ENCODE measurements at places on chromosomes 3 and 15.

GRCh38 chr3:123330441-123330991 is 118.4 kb downstream of the ADCY5 start:
- no peak for DNase-seq

DNA sequence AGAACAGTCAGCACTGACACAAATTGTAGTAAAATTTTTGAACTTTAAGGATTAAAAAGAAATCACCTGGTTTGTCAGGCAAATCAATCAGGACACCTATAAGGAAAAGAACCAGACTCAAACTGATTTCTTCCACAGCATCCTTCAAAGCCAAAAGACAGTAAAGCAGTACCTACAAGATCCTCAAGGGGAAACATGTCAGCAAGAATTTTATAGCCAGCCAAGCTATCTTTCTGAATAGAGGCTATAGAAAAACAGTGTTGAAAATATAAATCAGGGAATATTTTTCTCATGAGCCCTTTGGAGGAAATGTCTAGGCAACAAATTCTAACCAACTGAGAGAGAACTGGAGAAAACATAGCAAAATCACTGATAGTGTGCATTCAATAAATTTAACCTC is 301.4 kb upstream of the UBE2E2 start:
- no peak for DNase-seq

DNA sequence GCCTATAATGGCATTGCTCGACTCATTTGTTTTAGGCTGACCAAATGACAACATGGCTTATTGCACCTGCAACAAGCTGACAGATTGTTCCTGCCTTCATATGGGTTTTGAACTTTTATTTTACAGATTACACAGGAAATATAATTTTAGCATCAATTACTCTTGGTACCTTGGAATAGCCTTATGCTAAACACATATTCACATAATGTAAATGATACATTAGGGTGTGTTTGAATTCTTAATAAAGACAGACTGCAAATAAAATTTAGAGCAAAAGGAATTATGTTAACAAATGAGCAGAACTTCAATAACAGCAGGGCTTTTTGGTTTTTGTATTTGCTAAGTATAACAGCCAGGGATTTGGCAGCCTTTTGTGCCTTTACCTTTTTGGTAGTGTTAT is 51.9 kb upstream of the TMC3 start:
- no peak for DNase-seq

DNA sequence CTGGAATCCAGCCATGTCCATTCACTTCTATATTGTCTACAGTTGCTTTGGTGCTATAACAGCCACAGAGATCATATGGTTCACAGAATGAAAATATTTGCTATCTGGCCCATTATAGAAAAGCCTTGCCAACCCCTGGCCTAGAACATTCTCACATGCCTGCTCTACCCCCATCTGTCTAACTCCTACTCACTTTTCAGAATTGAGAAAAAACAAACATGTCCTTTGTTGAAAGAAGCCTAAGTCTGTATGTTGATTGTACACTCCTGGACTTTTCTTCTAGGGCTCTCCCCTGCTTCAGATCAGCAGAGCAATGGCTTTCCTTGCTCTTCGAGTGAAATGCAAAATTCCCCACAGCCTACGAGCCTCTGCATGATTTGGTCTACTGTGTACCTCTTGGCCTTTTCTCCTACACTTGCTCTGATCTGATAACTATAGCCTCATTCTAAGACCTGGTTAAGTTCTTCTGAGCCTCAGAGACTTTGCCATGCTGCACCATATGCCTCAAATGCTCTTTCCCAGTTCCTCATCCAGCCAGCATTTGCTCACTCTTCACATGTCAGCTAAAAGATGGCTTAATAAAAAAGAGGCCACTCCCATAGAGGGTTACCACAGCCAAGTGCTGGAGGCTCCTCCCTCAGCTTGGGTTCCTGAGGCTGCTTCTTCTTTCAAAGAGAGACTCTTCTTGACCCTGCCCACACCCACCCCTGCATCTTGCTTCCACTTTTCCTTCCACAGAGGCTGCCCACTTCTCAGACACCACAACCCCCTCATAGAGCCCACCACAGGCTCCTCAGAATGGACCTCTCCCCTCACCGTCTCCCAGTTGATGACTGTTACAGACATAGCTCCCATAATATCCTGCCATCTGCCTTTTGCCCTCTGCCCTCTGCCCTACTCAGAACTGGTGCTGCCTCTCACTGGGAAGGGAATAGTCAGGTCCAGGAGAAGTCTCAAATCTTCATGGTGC is 22.9 kb upstream of the DCLK3 start:
- DNase-seq = no peak

DNA sequence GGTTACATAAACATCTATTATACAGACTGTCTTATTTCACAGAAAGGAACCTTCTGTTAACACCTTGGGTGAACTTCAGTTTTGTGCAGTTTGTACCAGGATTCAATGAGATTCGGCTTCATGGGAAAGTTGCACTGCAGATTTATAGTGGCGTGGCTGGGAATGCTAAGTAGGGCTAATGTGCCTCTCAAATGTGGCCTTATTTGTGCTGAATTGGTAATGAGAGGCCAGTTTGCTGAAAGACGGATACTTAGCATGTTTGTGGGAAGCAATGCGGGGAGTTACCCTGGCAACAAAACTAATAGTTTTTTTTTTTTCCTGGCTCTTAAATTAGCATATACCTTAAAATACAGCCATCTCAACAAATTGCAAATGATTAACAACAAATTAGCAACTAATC is 28.6 kb upstream of the CEMIP start:
- no peak for DNase-seq

DNA sequence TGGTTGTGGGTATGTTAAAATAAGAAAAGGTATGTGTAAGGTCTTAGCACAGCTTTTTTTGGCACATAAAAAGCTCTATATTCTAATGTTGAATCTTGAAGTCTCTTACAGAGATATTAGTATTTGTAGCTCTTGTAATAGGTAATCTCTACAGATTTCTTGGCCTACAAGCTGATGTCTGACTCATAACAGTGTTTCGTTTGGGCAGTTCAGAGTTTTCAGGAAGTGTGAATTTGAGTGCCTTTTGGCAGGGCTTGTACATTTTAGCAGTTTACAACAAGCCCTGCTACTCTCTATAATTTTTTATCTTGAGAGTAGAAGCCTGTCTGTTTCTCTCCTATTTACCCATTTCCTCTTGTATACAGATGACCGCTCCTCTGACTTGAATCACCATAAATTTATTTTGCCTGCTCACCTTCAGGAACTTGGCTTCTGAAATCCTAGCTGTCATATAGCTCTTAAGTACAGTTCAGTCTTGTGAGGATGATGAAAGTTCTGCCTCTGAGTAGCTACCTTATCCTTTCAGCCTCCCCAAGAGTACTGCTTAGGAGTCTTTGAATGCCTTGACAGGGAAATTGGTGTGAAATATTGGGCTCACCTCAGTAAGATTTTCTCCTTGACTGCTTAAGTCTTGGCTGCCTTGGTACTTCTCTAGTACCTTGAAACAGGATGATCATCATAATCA is 419.9 kb upstream of the RARB start:
- DNase-seq = no peak

DNA sequence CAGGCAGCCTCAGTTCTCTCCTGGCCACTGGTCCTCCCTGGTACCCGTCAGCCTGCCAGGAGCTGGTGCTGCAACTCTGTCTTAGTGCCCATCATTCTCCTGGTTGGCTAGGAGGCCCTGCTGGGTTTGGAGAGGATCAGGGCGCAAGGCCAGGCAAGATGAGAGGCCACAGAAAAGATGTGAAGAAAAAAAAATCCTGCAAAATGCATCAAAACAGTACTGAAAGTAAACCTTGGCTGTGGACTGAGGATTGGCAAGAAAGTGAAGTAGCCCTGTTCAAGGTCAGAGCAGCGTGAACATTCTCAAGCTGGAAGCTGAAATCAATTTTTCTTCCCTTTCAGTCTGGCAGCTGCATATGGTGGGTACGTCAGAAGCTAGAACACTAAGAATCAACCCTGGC is 74.2 kb downstream of the GTF2E1 start:
- DNase-seq = no peak

DNA sequence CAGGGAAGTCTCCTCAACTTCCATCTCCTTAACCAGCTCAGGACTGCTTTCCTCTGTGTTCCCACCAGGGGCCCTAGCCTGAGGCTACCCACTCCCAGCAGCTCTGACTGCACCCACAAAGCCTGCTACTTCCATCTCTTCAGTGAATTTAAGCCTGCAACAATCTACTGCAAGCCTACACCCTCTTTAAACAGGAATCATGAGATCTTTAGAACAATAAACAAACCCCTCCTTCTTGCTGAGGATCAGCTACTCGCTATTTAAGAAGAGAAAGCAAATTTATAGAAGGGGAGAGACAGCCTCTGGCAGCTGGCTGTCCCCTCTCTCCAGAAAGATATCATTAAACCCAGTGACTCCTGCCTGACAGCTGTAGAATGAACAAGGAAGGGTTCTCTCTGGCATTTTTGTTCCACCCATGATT is 51.9 kb downstream of the ARHGAP31 start:
- DNase-seq = no peak

GRCh38 chr3:58628823-58629562 is 37.6 kb downstream of the FAM3D start:
- DNase-seq = no peak

- DNase-seq = no peak
These were observed 25.8 kb downstream of the ARHGEF3 start for GRCh38 chr3:56775838-56776555.

DNA sequence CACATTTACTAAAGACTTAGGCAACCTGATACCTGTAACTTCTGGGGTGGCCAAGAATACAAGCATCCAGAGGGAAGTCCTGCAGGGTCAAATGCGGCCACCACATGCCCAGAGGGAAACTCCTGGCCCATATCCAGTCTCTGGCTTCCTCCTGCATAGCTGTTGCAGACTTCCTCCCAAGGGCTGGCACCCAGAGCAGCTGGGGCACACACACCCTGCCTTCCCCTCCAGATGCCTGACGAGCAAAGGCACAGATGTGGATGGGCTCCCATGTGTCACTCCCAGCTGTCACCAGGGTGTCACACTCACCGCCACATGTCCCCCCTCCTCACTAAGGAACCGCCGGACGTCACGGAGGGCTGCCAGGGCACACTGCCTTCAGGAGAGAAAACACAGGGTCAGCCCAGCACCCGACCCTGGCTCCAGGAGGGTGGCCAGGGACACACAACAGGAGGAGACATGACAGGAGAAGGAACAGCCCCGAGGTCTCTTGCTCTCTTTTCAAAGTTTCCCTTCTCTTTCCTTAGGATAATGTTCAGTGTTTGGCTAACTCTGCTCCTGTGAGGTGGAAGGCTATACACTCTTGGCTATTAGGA is 13.2 kb downstream of the PFKFB4 start:
- no peak for DNase-seq

DNA sequence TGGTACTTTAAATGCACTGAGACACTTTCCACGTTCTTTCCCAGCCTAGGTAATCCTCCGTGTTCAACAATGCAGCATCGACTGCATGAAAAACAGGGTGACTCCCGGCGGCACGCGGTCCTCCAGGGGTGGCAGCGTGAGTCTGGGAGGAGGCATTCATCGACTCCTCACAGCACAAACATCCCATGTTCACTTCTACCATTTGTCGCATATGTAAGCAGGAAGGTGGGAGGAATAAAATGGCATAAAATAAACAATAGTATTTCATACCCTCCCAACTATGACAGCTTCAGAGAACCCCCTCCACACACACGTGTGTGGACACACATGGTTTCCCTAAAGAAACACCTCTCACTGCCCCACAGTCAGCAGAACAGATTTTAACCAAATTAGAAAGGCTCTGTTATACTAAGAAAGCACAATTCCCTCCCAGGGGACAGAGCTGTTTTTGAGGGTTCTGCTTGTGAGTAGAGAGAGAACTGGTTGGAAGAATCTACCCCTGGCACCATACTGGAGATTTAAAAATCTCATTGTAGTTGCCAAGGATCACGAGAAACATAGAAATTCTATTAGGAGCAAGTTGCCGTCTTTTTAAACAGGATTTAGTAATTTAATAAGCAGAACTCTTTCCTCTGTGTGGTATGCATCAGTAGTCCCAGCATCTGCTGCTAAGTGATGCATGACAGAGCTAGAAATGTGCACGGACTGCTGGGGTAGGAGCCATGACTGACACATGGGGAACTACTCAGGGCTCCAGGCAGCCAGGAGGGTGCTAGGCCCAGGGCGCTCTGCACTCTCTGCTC is 6.0 kb downstream of the FAM43A start:
- no peak for DNase-seq

DNA sequence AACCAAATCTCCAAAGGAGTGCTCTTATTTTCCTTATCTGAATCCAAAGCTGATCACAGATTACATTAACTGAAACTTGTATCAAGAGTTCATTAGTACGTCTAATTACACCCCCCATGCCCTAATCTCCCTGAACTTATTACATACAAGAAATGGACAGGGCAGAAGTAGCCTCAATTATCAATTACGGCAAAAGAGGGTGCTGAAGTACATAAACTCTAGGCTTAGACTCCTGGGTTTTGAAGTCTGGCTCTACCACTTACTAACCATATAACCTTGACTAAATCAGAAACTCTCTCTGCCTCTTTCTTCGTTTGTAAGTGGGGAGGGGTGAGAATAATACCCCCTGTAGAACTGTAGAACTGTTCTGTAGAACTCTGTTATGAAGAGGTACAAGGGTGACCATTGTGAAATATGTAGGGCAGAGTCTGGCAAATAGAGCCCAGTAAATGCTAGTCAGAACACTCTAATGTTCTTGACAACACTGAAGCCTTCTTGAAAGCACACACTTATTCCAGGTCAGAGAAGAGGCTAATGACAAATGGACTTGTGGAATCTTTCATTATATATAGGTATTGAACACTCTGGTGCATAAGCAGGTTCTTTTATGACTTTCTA is 19.6 kb upstream of the OR5K4 start:
- no peak for DNase-seq

- no peak for DNase-seq
These were observed 161.1 kb upstream of the STT3B start for GRCh38 chr3:31371484-31372177.

GRCh38 chr3:149917124-149917667 is 53.5 kb downstream of the PFN2 start:
- no peak for DNase-seq

DNA sequence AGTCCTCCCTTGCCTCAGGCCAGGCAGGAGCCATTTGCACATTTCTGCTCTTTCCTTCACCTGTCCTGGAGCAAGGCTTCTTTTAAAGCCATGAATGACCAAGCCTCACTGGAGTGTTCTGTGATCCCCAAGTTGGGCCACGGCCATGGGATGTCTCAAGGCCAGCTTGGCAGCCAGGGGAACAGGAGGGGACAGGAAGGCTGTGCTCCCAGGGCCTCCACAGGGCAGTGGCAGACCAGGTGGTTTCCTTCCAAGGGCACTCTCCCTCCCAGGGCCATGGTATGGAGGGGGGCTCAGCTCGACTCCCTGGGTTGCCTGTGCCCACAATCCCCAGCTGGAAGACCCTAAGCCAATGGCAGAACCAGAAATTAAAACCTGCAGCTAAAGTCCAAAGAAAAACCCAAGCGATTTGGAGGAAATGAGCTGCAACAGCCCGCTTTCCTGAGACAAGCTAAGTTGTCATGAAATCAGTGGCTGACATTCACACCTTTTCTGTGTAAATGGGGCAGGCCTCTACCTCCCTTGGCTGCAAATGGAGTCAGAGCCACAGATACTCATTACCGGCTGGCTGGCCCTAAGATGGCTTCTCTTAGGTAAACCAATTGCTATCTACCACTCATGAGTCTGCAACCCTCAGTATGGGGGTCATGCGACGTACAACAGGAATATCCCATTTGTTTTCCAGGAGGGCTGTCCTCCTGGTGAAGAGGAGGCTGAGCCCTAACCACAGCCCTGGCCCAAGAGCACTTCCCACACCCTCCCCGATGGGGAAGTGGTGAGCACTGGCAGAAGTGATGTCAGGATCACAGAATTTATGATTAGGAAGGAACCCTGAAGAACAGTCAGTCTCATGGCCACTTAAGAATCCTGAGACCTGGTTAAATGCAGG is 83.3 kb downstream of the SNRK start:
- no peak for DNase-seq
